Pons (tissue), 1 donor: ENCODE measurements at places on chromosomes 7 and 10.

DNA sequence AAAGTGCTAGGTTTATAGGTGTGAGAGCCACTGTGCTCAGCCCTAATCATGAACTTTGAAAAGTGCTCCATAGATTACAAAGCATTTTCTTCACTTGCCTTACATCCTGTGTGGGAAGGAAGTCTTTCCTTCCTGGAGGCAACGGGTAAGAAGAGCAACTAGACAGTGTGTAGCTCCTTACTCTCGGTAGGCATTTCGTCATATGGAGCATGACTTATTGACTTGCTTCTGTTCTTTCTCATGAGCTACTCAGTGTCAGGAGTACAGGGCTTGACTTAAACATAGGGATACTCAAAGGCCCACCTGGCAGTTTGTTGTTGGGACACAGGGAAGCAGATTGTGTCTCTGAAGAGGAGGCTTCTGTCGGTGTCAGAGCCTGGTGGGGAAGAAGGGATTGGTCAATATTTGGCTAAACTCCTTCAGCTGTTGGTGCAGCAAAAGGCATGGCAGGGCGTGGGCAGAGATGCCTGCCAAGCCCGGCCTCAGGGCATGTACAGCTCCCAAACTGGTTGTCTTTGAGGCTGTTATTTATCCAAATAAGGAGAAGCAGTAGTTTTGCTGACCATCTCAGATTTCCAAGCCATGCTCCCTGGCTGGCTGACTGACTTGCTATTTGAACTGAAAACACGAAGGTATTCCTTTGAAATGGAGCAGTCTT is 248.9 kb downstream of the KIAA1217 start:
- DNase-seq, result no peak

DNA sequence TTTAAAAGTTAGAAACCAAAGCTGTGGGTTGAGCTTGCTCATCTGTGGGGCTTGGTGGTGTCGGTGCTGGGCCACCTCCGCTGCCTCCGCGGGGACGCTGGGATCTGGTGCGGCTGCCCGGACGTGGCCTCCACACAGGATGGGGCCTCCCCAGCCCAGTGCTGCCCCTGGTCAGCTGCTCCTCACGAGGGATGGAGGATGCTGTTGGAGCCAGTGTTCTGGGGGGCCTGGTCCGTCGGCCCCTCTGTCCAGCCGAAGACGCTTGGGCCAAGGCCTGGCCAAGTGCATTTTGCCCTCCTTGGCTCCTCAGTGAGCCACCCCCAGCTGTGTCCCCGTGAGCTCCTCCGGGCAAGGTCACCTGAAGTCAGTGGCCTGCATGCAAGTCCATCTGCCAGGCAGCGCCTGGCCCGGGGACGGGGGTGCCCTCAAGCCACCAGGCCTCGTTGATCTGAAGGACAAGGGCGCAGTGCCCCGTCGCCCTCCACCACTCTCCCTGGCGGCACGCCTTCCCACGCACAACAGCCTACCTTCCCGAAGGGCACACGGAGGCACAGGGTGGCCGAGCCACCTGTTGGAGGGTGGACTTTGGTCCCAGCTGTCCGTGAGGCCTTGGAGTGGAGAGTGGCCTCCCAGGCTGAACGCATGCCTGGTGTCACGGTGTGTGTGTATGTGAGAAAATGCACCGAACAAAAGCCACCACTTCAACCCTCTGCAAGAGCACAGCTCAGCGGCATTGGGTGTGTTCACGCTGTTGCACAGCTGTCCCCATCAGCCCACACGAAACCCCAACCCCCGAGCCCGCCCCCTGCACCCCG is 27.3 kb downstream of the KNDC1 start:
- no peak for DNase-seq

- DNase-seq, result no peak
These were observed at the start of gene CALHM3 for GRCh38 chr10:103479135-103479534. Gene CALHM3, minus strand, starts transcription at chr10:103479240. Its CDS starts 208 bp downstream, at chr10:103479032.

- DNase-seq, result no peak
These were observed 66.1 kb downstream of the MBL2 start for GRCh38 chr10:52706332-52707070.

- DNase-seq, result no peak
These were observed 5.4 kb downstream of the PPP2R2D start for GRCh38 chr10:131906269-131906639.

DNA sequence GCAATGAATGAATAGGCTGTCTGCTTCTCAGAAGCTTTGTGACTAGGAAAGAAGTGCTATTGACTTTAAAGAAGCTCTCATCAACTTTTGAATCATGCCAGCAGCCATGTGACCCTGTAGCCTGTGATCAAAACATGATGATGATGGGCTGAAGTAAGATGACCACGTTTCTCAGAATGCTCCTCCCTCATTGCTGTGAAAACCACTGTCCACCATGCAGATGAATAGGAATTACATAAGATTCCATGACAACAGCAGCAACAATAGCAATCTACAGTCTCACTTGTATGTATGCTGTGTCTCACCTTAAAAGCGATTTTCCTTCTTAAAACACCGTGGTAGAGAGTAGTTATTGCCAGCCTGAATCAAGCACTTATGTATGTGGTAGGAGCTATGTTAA is 228.4 kb downstream of the TRIL start:
- no peak for DNase-seq

DNA sequence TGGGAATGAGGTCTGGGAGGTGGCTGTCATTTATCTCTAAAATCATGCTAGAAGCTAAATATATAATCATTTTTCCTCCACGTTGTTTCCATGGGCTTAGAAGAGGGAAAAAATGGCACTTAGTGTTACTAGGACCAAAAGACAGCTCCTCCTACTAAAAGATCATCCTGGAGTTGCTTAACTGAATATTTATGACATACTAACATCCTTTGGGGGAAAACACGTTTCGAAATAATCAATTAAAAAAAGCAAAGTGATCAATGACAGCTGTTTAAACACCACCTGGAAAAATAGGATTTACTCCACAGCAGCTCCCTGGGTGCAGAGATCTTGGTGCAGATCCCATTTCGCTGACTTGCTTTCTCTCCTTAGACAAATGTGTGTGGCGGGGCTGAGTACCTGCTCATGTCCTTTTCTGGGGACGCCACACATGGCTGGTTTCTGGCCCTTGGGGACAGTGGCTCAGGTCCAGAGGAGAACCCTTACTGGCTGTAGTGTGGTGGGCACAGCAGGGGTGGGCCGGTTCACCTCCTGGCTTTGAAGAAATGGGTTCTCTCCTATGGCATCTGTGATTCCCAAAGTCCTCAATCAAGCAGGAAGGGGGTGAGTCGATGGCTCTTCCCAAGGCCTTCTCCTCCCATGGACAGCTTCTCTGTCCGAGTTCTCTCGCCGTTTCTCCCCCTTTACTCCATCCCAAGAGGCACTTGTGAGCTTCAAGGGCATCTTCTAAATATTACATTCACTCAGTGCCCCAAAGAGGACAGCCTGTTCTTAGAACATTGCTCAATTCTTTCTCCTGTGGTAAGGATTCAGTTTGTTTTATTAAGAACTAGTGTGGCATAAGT is 156.4 kb upstream of the KLF14 start:
- DNase-seq, result no peak

GRCh38 chr7:20596653-20597052 is 18.8 kb upstream of the ABCB5 start:
- DNase-seq, result no peak

DNA sequence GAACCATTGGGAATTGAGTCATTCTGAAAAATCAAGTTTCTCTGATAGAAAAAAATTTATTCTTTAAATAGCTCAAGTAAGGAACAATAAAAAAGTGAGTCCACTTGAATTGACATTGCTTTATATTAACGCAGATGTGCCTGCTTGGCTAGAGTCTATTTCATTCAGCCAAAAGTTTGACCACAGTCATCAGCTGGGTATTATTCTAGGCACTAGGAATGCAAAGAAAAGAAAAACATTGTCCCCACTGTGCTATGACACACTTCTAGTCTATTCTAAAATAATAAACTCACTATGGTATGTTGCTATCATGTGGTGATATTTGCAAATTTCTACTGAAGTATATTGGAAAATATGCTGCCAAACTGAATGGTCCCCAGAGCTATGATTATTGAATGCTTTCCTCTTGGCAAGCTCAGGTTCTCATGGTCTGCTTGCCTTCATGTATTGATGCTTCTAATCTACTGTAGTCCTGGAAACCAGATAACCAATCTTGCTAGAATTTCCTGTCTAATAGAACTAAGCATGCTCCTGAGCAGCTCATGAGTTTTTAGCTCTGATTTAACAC is 8.3 kb downstream of the SFRP4 start:
- no peak for DNase-seq

DNA sequence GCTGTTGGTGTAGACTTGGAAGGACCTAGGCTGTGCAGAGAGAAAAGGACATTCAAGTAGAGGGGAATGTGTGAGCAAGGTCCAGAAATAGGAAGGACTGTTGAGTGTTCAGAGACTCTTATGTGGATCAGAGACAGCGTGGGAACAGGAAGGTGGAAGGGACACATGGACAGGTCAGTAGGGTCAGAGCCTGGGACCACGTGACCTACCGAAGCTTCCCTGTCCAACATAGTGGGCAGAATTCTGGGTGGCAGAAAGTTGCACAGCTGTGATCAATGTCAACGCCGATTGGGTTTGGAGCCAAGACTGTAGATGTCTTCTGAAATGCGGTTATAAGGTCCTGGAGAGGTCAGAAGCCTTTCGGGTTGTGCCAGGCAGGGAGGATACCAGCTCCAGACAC is 195.9 kb upstream of the MKI67 start:
- DNase-seq, result no peak

GRCh38 chr10:17026686-17027485 is 102.7 kb downstream of the CUBN start:
- no peak for DNase-seq
